ENCODE measurements at places on chromosomes 16 and 17.

DNA sequence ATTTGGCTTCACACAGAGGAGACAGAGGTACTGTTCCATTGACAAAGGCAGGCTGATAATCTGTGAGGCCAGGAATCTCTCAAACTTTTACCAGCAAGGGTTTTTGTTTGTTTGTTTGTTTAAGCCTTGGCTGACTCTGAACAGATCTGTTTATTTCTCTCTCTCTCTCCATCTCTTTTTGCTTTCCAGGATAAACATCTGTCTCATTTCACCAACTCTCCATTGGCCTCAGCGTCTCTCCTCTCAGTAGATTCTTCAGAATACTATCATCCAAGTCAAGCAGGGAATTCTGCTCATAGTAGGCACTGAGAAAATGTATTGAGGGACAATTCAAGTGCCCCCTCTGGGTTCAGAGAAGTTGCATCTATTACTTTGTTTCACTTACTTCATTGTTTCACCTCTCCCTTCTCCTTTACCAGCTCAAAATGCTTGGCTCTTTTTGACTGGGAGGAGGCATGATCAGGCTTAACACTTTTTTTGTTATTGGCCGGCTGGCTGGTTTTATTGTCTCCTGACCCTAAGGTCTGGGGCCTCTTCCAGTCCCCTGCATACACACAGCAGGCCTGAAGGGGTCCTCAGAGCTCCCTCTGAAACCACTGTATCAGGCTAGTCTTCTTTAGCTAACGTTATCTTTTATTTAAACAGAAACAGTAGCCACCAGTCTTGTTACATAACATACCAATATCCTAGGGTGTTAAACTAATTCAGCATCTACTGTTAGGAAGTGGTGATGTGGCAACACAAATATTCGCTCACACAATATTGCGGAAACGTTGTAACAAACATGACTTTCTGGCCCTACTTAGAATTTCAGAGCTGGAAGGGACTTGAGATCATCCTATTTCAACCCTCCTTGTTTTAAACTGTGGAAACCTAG, 2.0 kb upstream of the YPEL2 start:
- peak; percentile 87 for DNase-seq
- no peaks in the 10 kb centered on the region for H3K36me3 ChIP-seq
- H3K27ac ChIP-seq: no peak overlapping the region

DNA sequence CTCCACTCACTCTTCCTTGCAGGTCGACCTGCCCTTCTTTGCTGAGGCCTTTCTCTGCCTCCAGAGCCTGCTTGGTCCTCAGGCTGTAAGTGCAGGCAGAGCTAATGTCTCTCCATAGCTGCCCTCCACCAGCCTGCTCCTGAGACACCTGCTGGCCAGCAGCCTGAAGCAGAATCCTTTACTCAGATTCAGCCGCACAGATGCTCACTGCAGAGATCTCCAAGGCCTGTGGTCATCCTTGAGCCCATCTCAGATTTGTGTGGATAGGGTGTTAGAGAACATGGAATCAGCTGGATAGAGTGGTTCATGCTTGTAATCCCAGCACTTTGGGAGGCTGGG, 11.5 kb downstream of the DEXI start:
- H3K4me3 ChIP-seq: no peak overlapping the region
- DNase-seq: no peak
- H3K27ac ChIP-seq: no peak overlapping the region
- H3K36me3 ChIP-seq: no peaks in the 10 kb centered on the region
- no peaks in the 10 kb centered on the region for H3K27me3 ChIP-seq

- no peaks in the 10 kb centered on the region for H3K4me1 ChIP-seq
- no peak overlapping the region for H3K4me3 ChIP-seq
- H3K36me3 ChIP-seq: no peaks in the 10 kb centered on the region
Measured at GRCh38 chr17:78767806-78768205, 14.3 kb downstream of the CYTH1 start.

DNA sequence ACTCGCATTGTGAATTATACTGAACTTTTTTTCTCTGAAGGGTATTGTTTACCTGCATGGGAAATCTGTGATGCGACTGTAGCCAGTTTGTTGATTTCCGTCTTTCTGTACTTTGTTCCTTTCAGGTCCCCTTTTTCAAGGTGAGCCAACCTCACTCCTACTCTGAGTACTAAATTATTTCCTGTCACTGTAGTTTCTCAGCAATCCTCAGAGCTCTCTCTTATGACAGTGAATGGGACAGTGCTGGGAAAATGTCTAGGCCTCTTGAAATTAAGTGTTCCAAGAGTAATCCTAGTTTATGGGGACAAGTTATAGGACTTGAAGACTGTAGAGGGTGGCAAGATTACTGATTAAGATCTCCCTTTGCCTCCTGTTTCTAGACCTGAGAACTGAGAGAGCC, 167.6 kb downstream of the CNTNAP4 start:
- H3K4me3 ChIP-seq: no peak overlapping the region
- no peaks in the 10 kb centered on the region for H3K4me1 ChIP-seq
- no peaks in the 10 kb centered on the region for H3K36me3 ChIP-seq
- DNase-seq: no peak
- no peak overlapping the region for H3K27ac ChIP-seq

DNA sequence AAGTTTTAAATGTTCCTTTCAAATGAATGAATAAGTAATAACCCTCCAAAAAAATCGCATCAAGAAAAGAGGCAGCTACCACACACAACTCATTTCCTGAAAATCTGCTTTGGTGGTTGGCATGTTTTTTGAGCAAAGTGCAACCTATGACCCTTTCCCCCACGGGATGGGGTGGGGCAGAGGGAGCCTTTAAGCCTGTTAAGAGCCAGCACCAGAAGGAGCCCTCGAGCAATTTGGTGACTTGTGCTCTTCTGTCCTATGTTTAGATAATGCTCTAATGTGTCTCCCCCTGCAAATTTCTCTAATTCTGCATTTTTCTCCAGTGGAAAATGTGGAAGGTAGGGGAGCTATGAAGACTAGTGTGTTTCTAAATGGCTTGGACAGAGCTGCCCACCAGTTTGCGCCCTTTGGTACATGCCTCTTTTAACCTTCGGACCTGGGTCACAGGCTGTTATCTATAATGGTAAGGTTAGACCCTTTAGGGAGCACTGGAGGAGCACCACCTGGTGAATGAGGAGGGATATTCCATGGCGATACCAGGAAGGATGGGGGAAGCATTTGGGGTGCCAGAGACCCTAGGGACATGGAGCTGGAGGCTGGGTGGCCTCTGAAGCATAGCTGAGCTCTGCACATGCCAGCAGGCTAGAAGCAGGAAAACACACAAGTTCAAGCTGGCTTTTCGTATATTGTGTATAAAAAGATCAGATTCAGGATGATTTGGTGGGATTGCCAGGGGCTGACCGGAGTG, 1.6 kb downstream of the PYCARD start:
- peak overlapping the region; percentile 63 for H3K27ac ChIP-seq
- peaks cover 7% of the 10 kb centered on the region for H3K36me3 ChIP-seq
- peak overlapping the region; percentile 82 for H3K4me3 ChIP-seq
- H3K4me1 ChIP-seq: peaks cover 16% of the 10 kb centered on the region
- H3K27me3 ChIP-seq: peaks cover 11% of the 10 kb centered on the region

- H3K4me3 ChIP-seq: no peak overlapping the region
- H3K4me1 ChIP-seq: 0 out of 2 replicates have a peak, but pooled peaks cover 6% of the 10 kb centered on the region
- H3K27me3 ChIP-seq: no peaks in the 10 kb centered on the region
- no peak overlapping the region for H3K27ac ChIP-seq
- H3K36me3 ChIP-seq: no peaks in the 10 kb centered on the region
- DNase-seq: no peak
Measured at GRCh38 chr17:70405492-70406220, 236.3 kb downstream of the KCNJ2 start.

DNA sequence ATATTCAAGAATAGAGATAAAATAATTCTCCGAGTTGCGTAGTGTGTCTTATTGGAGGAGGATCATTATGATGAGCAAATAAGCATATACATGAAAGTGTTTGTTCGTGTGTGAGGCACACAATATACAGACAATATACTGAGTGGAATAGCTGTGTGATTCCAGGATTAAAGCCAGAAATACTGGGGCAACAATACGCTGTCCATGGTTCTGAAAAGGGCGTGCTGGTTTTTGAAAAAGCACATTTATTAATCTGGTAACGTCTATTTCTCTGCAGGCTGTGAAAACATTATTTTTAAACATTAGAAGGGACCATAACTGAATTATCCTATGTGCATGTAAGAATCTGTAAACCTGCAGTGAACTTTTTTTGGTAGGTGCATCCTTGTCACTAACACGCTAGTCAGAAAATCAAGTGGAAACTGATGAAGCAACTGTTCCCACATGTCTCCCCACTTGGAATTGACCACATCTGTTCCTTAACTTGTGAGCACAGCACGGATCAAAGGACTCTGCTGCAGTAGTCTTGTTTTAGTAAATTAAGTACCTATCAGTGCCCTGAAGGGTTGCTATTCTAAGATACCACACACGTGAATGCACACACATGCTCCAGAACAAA, 346.0 kb downstream of the GRIN2A start:
- peak overlapping the region; percentile 91 for H3K27ac ChIP-seq
- H3K27me3 ChIP-seq: no peaks in the 10 kb centered on the region
- peaks cover 42% of the 10 kb centered on the region for H3K4me1 ChIP-seq
- H3K36me3 ChIP-seq: no peaks in the 10 kb centered on the region
- H3K4me3 ChIP-seq: no peak overlapping the region

DNA sequence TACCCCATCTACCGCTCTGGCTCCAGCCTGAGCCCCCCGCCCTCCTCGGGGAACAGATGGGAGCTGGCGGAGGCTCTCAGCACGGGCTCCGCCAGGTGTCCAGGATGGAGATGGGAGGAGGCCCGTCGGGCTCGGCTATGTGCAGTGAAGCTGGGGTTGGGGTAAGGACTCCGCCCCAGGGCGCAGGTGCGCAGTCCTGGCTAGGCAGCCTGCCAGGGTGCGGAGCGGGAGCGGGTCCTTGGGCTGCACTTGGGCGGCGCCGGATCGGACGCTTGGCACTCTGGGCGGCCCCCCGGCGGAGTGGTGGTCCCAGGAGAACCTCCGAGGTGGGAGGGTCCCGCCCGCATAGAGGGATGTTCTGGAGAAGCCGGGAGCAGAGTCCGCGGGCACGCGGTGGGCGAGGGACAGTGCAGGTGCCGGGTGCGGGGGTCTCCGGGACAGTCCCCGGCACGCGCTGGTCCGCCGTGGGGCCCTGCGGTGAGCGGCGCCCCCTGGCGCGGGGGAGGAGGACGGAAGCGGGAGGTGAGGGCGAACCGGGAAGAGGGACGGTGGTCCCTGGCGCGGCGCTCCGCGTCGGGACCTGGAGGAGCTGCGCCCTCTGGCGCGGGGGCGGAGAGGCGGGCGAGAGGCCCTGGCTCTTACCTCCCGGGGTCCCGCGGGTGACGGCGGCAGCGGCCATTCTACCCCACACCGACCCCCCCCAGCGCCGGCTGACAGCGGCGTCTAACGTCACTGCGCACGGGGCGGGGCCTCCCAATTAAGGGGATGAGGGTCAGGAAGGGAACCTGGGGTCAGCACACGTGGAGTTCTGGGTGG, at the start of gene CAMTA2:
Gene CAMTA2 (minus strand): TSS at position 725 of the 816 bp plus-strand sequence. CDS start 1,453 bp downstream, outside the sequence.
- peak within 1 kb of the TSS; percentile 87 for H3K4me3 ChIP-seq
- H3K27ac ChIP-seq: 0 out of 2 replicates have a peak within 1 kb of the TSS, but pooled peaks have one; percentile 19
- peaks cover 15% of the 10 kb centered on the region for H3K4me1 ChIP-seq
- peak; percentile 91 for DNase-seq

- H3K4me1 ChIP-seq: no peaks in the 10 kb centered on the region
- DNase-seq: no peak
- H3K4me3 ChIP-seq: no peak overlapping the region
- H3K36me3 ChIP-seq: peaks cover 10% of the 10 kb centered on the region
- no peaks in the 10 kb centered on the region for H3K27me3 ChIP-seq
- H3K27ac ChIP-seq: no peak overlapping the region
Measured at GRCh38 chr17:4214157-4214556, 49.6 kb downstream of the ANKFY1 start.

DNA sequence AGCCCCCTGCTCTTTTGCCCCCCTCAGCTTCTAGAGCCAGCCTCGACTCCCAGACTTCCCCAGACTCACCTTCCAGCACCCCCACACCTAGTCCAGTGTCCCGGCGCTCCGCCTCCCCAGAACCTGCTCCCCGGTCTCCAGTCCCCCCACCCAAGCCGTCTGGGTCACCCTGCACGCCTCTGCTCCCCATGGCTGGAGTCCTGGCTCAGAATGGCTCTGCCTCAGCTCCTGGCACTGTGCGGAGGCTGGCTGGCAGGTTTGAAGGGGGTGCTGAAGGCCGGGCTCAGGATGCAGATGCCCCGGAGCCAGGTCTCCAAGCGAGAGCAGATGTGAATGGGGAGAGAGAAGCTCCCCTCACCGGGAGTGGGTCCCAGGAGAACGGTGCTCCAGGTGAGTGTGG, 2.2 kb downstream of the ARHGEF15 start:
- no peak overlapping the region for H3K27ac ChIP-seq
- peaks cover 37% of the 10 kb centered on the region for H3K27me3 ChIP-seq
- no peaks in the 10 kb centered on the region for H3K36me3 ChIP-seq
- no peak for DNase-seq
- peaks cover 14% of the 10 kb centered on the region for H3K4me1 ChIP-seq

GRCh38 chr17:81049973-81050551, 15.1 kb downstream of the BAIAP2 start:
- H3K27ac ChIP-seq: no peak overlapping the region
- no peaks in the 10 kb centered on the region for H3K36me3 ChIP-seq
- H3K4me3 ChIP-seq: no peak overlapping the region
- no peaks in the 10 kb centered on the region for H3K4me1 ChIP-seq
- no peak for DNase-seq
- H3K27me3 ChIP-seq: no peaks in the 10 kb centered on the region

- no peak for DNase-seq
- H3K4me3 ChIP-seq: no peak overlapping the region
- H3K27ac ChIP-seq: no peak overlapping the region
- no peaks in the 10 kb centered on the region for H3K36me3 ChIP-seq
- no peaks in the 10 kb centered on the region for H3K27me3 ChIP-seq
Measured at GRCh38 chr17:31820691-31821435, 38.2 kb downstream of the COPRS start.

DNA sequence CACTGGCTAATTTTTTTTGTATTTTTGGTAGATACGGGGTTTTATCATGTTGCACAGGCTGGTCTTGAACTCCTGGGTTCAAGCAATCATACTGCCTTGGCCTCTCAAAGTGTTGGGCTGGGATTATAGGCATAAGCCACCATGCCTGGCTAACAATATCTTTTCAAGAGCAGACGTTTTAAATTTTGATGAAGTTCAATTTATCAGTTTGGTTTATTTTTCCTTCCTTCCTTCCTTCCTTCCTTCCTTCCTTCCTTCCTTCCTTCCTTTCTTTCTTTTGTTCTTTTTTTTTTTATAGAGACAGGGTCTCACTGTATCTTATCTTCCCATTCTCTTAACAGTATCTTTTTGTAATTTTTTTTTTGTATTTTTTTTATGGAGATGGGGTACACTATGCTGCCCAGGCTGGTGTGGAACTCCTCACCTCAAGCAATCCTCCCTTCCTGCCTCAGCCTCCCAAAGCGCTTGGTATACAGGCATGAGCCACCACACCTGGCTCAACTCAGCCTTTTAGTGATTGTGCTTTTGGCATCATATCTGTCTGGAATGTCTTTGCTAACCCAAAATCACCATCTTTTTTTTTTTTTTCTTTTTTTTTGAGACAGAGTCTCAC, 13.6 kb upstream of the GIP start:
- H3K36me3 ChIP-seq: no peaks in the 10 kb centered on the region
- no peaks in the 10 kb centered on the region for H3K27me3 ChIP-seq
- H3K4me1 ChIP-seq: no peaks in the 10 kb centered on the region
- H3K4me3 ChIP-seq: no peak overlapping the region

DNA sequence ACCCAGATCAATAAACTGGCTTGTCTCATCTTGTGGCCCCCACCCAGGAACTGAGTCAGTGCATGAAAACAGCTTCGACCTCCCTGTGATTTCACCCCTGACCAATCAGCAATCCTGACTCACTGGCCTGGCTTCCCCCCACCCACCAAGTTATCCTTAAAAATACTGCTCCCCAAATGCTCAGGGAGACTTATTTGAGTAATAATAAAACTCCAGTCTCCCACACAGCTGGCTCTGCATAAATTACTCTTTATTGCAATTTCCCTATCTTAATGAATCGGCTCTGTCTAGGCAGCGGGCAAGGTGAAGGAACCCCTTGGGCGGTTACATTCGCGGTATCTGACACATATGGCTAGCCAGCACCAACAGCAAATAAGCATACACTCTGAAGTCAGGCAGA, 9.8 kb upstream of the RABEP1 start:
- no peak overlapping the region for H3K4me3 ChIP-seq
- H3K36me3 ChIP-seq: no peaks in the 10 kb centered on the region
- no peaks in the 10 kb centered on the region for H3K4me1 ChIP-seq
- no peaks in the 10 kb centered on the region for H3K27me3 ChIP-seq

Data from GM23338 (cell line).